ENCODE measurements at places on chromosomes 2 and 18.

DNA sequence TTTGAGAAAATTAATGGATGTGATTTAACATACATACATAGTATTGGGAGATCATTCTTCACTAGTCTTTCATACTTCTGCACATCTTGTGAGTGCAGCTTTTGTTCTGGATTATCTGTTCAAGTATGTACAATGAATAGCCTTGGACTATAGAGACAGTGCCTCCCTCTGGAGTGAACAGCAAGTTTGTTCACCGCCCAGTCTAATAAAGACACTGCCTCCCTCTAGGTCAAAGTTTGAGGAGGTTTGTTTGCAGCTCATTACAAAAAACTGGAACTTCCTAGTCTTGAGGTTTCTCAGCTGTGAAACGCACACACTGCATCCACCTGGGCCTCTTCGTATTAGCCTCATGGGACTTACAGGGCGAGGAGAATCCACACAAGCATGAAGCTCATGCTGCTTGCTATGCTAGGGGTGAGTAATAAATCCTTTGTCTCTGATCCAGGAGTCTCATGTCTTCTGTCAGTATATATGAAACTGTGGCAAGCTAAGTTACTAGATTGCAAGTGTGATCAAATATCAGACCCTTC is 26.0 kb upstream of the LAPTM4A start:
- no peak for DNase-seq

- peak; percentile 12 for DNase-seq
Measured at GRCh38 chr2:185291035-185291647, 447.5 kb upstream of the FSIP2 start.

- DNase-seq, result no peak
Measured at GRCh38 chr2:161766334-161766733, 142.1 kb downstream of the SLC4A10 start.

DNA sequence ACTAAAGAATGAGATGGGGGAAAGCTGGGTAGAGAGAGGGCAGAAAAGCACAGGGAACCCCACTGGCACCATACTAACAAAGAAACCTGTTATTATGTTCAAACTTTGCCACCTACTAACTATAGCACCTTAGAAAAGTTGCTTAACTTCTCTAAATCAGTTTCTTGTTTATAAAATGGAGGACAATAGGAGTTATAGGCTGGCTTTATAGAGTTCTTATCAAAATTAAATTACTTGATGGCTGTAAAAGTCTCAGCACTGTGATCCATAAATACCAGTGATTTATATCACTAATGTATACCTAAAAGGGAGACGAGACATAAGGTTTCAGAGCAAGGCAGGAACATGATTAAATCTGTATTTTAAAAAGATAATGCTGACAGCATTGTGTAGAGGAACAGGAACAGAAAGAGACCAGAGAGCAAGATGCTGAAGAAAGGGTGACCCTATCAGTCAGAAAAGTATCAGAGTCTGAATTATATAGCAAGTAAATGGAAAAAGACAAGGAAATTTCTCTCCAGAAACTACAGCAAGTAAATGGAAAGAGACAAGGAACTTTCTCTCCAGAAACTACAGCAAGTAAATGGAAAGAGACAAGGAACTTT is 29.1 kb downstream of the PRKD3 start:
- DNase-seq, result peak; percentile 20

DNA sequence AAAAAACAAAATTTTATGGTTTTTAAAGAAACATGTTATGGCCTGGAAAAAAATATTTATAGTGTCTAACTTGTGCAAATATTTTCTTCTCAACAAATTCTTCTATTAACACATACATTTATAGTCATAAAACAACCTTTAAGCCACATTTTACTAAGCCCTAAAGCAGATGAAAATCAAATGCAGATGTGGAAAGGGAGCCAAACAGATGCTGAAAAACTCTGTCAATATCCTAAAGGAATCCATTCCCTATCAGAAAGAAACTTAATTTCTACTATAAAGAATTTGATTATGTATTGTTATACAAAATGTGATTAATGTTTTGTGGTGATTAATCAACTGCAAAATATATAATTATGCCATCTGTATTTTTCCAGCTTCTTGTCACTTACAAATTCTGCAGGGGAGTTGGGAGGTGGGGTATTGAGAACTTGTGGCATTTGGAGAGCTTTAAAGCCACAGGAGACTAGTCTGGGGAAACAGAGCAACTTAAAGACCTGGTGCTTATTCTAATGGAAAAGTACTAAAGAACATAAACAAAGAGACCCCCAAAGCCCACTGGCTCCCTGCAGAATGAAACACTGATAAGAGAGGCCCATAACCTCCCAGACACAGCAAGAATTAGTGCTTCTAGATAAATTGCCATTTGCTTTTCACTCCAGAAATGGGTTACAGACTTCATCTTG is 1721.0 kb upstream of the PIK3C3 start:
- DNase-seq, result no peak

DNA sequence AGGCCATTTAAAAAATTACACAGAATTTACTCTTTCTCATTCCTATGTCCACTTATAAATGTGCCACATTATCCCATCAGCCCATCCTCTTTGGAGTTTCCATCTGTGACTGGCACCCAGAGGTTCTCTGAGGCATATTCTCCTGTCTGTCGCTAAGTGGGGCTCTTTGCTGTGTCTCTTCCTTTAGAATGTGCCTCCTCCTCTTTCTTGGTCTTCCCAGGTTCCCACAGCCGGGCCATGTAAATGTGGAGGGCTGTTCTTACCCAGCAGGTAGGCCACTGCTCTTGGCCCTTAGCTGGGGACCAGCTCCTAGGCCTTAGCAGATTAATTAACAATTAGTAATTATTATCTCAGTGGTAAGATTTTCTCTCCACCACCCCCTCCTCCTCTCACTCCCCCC is 167.0 kb downstream of the INSIG2 start:
- no peak for DNase-seq

- peak; percentile 55 for DNase-seq
Measured at GRCh38 chr18:54261894-54262293, 7.4 kb upstream of the POLI start.

- DNase-seq, result no peak
Measured at GRCh38 chr2:27545348-27546141, 37.3 kb upstream of the ZNF512 start.

- no peak for DNase-seq
Measured at GRCh38 chr2:69576880-69577279, 66.7 kb downstream of the AAK1 start.

GRCh38 chr18:45505497-45506206 is 109.6 kb upstream of the SLC14A2 start:
- DNase-seq, result no peak

- no peak for DNase-seq
Measured at GRCh38 chr2:18925296-18925695, 335.9 kb upstream of the NT5C1B start.

GRCh38 chr18:75697493-75697892 is 270.0 kb upstream of the SMIM21 start:
- DNase-seq, result no peak

DNA sequence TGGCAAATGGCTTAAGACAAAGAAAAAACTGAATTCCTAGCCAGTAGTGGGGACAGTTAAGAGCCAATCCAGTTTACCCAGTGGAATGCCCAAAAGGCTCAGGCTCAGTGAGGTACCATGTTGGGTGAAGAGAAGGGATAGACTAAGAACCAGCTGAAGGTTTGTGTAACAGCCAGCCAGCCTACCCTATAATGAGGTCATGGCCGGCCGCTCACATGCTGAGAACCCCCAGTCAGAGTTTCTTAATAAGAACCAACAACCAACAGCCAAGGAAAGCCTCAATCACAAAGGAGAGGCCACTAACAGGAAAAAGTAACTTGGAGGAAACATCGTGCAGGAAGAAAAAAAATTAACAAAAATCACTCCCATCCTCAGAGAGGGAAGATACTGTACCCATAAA is 25.4 kb upstream of the DUSP2 start:
- no peak for DNase-seq

DNA sequence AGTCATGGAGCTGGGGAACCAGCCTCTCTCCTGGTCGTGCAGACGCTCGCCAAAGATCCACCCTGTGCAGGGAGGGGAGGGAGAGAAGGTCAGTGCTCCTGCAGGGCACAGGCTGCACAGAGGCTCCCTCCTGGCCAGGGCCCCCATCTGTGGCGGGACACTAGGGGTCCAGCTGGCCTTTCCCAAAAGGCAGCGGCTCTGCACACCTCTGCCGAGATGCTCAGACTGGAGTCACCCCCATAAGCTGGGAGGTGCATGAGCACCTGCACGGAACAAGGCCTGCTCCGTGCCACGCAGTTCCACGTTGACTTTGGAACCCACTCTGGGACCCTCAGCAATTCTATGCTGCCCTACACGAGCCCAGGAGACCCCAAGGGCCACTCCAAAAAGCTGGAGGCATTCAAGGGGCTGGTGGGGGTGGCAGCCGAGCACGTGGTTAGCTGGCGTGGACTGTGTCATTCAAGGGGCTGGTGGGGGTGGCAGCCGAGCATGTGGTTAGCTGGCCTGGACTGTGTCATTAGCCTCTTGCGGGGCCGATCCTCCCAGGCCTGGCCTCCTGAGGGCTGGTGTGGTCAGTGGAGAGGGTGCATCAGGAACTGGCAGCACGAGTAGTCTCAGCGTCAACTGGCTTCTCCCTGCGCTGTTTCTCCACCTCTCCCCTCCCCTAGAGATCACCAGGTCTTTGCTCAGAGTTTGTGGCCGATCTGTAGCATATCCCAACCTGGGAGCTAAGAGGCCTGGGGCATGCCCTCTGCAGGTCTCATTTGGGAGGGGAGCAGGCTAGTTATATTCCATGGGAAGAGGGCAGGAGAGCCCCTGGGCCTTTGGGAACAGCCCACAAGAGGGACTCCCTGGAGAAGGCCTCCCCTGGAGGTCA is 9.8 kb downstream of the SNORC start:
- no peak for DNase-seq

- DNase-seq, result peak; percentile 21
Measured at GRCh38 chr2:62706721-62707521, 1.4 kb downstream of the EHBP1 start.

GRCh38 chr2:159399716-159400415 is 113.4 kb upstream of the WDSUB1 start:
- DNase-seq, result no peak

DNA sequence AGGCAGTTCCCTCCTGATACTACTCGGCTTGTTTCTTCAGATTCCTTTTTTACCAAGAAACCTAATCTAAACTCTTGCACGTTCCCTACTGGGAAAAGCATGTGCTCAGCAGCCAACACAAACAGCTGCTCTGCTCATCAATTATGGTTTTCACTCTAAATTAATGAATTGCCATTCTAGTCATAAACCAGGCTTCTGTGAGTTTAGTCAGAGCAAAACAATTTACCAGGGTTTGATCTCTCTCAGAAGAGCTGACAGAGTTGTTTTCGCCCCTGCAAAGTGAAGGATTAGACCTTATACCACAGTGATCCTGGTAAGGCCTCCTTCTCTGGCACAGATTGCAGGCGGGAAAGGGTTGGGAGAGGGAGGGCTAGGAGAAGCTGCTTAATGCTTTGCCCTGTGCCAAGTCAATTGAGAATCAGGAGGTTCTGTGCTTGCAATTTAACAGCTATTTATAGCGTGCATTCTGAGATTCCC is 57.2 kb downstream of the REEP1 start:
- no peak for DNase-seq
